ENCODE measurements at places on chromosomes 1 and 21.

DNA sequence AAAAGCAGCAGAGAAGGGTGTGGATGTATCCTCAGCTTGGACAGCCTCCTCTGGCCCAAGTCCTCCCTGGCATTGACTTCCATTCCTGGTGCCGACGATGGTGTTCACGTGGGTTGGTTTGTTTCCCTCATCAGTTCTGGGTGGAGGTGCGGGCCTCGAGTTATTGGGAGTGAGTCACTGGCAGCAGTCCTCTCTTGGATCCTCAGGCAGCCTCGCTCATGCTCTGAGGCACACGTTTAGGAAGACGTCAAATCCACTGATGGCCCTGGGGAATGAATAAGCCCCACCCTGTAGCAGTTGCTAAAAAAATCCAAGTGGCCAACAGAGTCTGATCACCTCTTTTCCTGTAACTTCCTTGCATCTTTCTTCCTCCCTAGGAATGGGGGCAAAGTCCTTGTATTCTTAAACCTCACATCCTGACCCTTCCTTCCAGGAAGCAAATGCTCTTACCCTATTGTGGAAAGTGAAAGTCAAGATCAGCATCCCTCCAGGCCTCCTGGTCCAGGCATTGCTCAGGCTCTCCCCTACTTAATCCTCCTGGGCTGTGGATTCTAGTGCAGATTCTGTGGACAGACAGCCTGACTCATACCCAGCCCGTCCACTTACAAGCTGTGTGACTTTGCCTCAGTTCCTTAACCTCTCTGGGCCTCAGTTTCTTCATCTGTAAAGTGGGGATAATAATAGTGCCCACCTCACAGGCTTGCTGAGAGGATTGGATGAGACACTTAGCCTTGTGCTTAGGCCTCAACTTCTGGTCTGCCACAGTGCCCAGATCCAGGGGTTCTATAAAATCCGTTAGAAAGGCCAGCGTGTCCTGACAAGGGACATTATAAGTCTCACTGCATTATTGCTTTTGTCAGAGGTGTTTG, 111.1 kb downstream of the TLR5 start:
- H3K4me3 ChIP-seq = no peak overlapping the region
- H3K27me3 ChIP-seq = no peaks in the 10 kb centered on the region
- DNase-seq = peak; percentile 76
- no peaks in the 10 kb centered on the region for H3K4me1 ChIP-seq
- no peaks in the 10 kb centered on the region for H3K36me3 ChIP-seq

GRCh38 chr1:171995573-171995972, 154.3 kb downstream of the DNM3 start:
- no peak overlapping the region for H3K4me3 ChIP-seq
- H3K36me3 ChIP-seq = no peaks in the 10 kb centered on the region
- no peak overlapping the region for H3K27ac ChIP-seq
- H3K27me3 ChIP-seq = no peaks in the 10 kb centered on the region
- DNase-seq = no peak

DNA sequence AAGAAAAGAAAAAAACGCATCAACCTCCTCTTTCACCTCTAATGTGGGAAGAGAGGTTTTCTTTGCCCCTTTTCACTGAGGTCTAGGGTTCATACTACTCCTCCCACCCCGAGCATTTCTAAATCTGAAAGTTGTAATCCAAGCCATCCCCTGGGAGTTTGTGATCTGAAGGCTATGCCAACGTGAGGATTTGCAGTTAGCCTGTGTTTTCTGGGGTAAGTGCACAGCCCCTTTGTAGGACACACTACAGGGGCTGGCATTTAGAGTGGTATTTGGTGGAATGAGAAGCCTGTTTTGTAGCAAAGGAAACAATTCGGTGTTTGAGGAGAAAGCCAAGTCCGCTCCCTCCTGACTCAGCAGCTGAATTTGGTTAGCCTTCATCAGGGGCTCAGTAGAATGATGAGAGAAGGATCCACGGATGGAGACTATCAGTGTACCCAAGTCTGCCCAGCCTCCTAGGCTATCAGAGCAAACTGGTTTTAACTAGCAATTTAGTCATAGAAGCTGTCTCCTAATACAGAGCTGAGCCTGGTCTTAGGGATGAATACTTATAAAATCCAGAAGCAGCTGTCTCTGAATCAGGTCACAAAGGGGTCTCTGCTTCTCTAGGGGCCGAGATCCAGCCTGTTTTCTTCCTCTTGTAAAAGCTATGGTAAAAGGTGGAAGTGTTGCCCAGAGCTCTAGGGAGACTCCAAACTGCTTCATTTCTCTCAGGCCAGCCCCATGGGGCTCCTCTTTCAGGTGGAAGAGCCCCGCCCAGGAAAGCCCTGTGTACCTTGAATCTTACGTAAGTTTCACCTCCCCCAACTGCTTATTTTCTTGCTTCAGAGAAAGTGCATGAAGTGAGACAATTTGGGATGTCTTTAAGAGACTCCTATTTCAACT, 2.1 kb downstream of the PCP4L1 start:
- H3K4me3 ChIP-seq = no peak overlapping the region
- peaks cover 43% of the 10 kb centered on the region for H3K27me3 ChIP-seq
- peaks cover 8% of the 10 kb centered on the region for H3K4me1 ChIP-seq
- no peaks in the 10 kb centered on the region for H3K36me3 ChIP-seq
- no peak overlapping the region for H3K27ac ChIP-seq
- no peak for DNase-seq

GRCh38 chr1:117834416-117834815, 95.0 kb downstream of the GDAP2 start:
- no peaks in the 10 kb centered on the region for H3K36me3 ChIP-seq
- no peak overlapping the region for H3K4me3 ChIP-seq
- no peaks in the 10 kb centered on the region for H3K27me3 ChIP-seq

DNA sequence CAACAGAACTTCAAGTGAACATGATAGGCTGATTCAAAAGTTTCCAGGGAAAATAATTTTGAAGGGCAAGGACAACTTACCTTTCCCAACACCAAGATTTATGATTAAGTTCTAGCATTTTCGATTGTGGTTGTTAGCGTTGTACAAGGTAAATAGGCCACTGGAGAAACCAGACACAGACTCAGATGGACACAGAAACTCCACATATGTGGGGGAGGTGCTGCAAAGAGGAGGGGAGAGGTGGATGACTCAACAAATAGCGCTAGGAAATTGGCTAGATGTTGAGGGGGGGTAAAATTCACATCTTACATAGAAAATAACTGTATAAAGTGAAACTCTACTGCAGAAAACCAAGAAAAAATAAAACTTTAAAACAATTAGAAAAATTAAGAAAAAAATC, 564.4 kb downstream of the MATN1 start:
- no peaks in the 10 kb centered on the region for H3K27me3 ChIP-seq
- H3K27ac ChIP-seq = no peak overlapping the region
- no peak for DNase-seq
- H3K36me3 ChIP-seq = no peaks in the 10 kb centered on the region

- no peaks in the 10 kb centered on the region for H3K36me3 ChIP-seq
- no peaks in the 10 kb centered on the region for H3K27me3 ChIP-seq
- H3K4me1 ChIP-seq = peaks cover 6% of the 10 kb centered on the region
Observed at GRCh38 chr1:100323419-100324106, 28.7 kb upstream of the CDC14A start.

DNA sequence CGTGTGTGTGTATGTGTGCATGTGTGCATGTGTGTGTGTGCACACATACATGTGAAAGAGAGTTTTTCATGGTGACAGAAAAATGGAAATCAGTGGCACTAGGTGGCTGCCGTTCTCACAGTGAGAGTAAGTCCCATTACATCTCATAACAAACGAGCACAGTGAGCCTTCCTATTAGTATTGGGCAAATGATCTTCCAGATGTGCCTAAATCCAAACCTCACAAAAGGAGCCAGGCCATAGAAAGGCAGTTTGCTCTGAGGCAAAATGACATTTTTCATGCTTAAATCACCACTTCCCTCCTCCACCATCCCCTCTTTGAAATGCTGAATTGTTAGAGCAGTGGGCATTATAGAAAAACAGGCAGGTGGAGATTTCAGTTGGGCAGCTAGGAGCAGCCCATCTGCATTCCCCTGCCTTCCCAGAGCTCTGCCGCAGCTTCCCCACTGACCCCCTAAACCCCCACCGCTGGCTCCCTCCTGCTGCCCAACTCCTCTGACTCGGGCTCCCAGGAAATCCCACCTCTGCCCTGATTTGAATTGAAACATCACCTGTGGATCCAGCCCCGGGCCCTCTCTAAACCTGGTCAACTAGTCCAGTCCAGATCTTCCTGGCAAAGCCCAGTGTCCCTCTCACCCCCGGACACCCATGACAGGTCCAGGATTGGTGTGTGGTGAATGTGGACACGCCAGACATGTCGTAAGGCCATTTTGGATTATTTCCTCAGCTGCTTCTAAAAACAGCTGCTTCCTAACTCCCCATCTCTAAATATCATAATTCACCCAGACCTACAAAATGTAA, 190.5 kb downstream of the SEC16B start:
- H3K36me3 ChIP-seq = no peaks in the 10 kb centered on the region
- DNase-seq = no peak
- no peaks in the 10 kb centered on the region for H3K27me3 ChIP-seq
- no peak overlapping the region for H3K4me3 ChIP-seq
- peaks cover 12% of the 10 kb centered on the region for H3K4me1 ChIP-seq
- H3K27ac ChIP-seq = no peak overlapping the region

DNA sequence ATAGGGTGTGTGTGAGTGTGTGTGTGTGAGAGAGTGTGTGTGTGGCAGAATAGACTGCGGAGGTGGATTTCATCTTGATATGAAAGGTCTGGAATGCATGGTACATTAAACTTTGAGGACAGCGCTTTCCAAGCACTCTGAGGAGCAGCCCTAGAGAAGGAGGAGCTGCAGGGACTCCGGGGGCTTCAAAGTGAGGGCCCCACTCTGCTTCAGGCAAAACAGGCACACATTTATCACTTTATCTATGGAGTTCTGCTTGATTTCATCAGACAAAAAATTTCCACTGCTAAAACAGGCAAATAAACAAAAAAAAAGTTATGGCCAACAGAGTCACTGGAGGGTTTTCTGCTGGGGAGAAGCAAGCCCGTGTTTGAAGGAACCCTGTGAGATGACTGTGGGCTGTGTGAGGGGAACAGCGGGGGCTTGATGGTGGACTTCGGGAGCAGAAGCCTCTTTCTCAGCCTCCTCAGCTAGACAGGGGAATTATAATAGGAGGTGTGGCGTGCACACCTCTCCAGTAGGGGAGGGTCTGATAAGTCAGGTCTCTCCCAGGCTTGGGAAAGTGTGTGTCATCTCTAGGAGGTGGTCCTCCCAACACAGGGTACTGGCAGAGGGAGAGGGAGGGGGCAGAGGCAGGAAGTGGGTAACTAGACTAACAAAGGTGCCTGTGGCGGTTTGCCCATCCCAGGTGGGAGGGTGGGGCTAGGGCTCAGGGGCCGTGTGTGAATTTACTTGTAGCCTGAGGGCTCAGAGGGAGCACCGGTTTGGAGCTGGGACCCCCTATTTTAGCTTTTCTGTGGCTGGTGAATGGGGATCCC, 18.3 kb upstream of the HDAC1 start:
- H3K36me3 ChIP-seq = no peaks in the 10 kb centered on the region
- H3K27ac ChIP-seq = no peak overlapping the region
- no peaks in the 10 kb centered on the region for H3K4me1 ChIP-seq
- peaks cover 45% of the 10 kb centered on the region for H3K27me3 ChIP-seq
- no peak overlapping the region for H3K4me3 ChIP-seq
- DNase-seq = no peak

- H3K36me3 ChIP-seq = no peaks in the 10 kb centered on the region
- peak overlapping the region; percentile 88 for H3K27ac ChIP-seq
- H3K27me3 ChIP-seq = no peaks in the 10 kb centered on the region
Observed at GRCh38 chr1:67431156-67431765, 1.1 kb upstream of the SERBP1 start.

GRCh38 chr1:37034121-37035013, at the start of gene GRIK3:
Gene GRIK3, minus strand, starts transcription at chr1:37034515. Its CDS starts 407 bp downstream, at chr1:37034108.
- DNase-seq = no peak
- peak within 1 kb of the TSS; percentile 54 for H3K4me3 ChIP-seq
- H3K27ac ChIP-seq = peak within 1 kb of the TSS; percentile 52
- no peaks in the 10 kb centered on the region for H3K36me3 ChIP-seq
- H3K27me3 ChIP-seq = no peaks in the 10 kb centered on the region
- peaks cover 8% of the 10 kb centered on the region for H3K4me1 ChIP-seq

GRCh38 chr1:235817101-235817728, 49.5 kb downstream of the LYST start:
- no peak overlapping the region for H3K27ac ChIP-seq
- no peak overlapping the region for H3K4me3 ChIP-seq
- H3K4me1 ChIP-seq = no peaks in the 10 kb centered on the region
- no peak for DNase-seq

GRCh38 chr1:9814619-9815018, 9.1 kb downstream of the CLSTN1 start:
- DNase-seq = no peak
- no peak overlapping the region for H3K4me3 ChIP-seq
- no peak overlapping the region for H3K27ac ChIP-seq
- no peaks in the 10 kb centered on the region for H3K36me3 ChIP-seq

DNA sequence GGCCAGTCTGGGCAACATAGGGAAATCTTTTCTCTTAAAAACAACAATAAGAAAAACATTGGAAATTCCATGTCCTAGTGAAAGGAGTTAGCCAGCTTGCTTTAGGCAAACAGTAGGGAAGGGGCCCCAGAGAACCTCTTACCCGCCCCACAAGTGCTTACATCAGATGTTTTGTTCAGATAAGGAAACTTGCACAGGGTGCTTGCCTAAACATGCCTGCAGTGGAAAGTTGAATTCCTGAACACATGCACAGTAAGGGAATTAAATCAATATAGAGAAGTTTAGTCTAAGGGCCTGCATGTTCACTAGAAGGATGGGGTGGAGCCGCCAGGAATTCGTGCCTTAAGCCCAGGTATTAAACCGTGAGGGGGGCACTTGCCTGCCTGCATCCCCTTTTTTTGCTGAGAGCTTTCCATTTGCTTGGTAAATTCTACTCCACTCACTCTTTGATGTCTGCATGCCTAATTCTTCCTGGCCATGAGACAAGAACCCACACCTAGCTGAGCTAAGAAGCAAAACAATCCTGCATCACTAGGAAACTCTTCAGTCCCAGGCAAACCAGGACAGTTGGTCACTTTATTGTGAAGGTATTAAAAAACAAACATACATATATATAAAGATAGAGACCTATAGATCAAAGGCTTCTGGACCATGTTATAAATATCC, 499.0 kb downstream of the SIPA1L2 start:
- H3K4me1 ChIP-seq = no peaks in the 10 kb centered on the region
- no peak overlapping the region for H3K4me3 ChIP-seq
- no peaks in the 10 kb centered on the region for H3K36me3 ChIP-seq
- no peak for DNase-seq
